Stimulated activated CD4-positive, alpha-beta T cell treated with anti-CD3 and anti-CD28 coated beads, TNF-alpha, amount 100 ng/mL, for 1 hour (primary cell): ENCODE measurements at places on chromosomes 7 and 10.

DNA sequence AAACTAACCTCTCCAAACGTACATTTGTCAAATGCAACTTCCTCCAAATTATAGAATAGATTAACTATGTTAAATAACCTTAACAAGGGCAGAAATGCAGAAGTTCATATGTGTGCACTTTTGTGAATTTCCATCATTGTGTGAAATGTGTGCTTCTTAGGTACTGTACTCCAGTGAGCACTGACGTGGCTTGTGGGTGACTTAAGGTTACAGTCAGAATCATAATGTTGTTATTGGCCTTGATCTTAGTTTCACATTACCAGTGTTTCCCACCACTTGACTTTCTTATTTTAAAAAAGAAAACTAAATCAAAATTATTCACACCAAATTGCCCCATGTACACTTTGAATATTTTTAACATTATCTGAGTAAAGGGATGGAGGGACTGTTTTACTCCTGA lies 155.1 kb upstream of the FZD8 start:
- no peak for DNase-seq

GRCh38 chr7:87797395-87797794 lies 78.8 kb downstream of the SLC25A40 start:
- DNase-seq = no peak

DNA sequence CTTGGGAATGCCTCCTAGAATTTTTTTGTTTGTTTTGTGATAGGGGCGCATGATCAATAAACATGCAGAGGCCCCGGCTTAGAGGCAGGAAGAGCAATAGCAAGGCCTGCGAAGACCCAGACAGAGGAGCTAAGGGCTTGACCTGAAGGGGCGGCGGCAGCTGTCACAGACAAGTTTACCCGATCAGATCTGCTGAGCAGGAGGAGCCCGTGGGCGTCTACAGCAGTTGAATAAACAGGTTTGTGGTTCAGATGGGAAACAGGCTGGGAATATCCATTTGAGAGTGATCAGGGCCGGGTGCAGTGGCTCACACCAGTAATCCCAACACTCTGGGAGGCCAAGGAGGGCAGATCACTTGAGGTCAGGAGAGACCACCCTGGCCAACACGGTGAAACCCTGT lies 126.0 kb upstream of the CALN1 start:
- DNase-seq = no peak

- no peak for DNase-seq
These were observed 3.9 kb downstream of the FMC1 start for GRCh38 chr7:139345042-139345441.

DNA sequence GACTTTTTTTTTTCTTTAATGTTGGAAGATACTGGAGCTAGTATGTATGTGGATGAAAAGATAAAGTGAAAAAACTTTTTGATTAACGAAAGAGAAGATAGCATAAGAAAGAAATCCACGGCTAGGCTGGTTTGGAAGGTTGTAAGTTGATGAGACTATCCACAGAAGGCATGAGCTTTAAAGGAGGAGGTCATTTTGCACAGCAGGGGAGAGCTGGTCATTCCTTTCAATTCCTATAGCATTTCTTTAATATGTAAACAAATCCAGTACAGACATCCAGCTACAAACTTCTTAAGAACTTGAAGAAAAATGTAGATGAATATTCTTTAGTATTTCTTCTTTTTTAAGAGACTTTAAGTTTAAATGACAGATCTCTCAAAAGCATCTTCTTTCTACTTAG lies 281.3 kb downstream of the CACNA2D1 start:
- no peak for DNase-seq

- no peak for DNase-seq
These were observed 160.3 kb downstream of the EGFR start for GRCh38 chr7:55178863-55179773.

- no peak for DNase-seq
These were observed 88.2 kb upstream of the CXCL12 start for GRCh38 chr10:44473146-44473545.

DNA sequence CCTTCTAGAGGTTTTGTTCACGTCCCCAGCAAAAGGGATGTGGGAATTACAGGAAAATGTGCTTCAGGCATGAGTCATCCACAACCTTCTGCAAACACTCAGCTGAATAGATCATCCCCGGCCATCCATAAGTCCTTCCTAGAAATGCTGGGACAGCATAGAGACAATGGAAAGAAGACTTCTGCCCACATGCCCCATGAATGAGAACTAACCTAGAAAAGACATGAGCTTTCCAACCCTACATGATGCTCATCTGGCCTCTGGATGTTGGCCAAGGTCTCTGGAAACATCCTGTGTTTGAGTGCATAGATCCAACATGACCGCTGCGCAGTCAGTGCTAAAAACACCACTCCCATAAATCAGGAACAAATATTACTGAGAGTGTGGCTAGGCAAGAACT lies 277.5 kb downstream of the PLXNA4 start:
- no peak for DNase-seq

DNA sequence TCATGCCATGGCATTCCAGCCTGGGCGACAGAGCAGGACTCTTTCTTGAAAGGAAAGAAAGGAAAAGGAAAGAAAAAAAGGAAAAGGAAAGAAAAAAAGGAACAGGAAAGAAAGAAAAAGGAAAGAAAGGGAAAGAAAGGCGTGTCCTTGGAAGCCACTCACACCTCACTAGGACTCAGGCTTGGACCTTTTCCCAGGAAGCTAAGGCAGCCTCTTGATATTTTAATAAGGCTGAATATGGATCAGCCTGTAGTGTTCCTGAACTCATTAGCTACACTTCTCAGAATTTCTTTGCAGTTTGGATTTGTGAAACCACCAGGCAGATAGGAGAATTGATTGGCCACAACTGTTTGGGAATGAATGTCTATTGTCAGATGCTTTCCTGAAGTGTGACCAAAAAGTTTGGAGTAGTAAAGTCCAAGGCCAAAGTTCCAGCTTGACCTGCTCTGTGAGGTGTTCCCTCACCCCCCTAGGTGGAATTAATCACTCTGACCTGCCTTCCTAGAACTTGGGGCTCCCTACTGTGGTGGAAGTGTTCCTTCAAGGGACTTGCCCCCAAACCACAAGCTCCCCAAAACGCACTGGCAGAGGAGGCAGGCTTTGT lies 7.1 kb upstream of the MALSU1 start:
- DNase-seq = no peak
